ENCODE measurements at places on chromosomes 13 and 19. TPM values are rescaled to one million over a fixed set of nuclear protein-coding genes. Genes with fewer than 3 reads are reported as not detected.
A peak's percentile ranks its signal among the peaks of the same experiment; 100 is the strongest.

The LILRB1 gene
- not detected for total RNA-seq

The TTC9B gene
- not detected for total RNA-seq

GRCh38 chr13:81142306-81142999, 801.5 kb upstream of the SPRY2 start:
- DNase-seq, result no peak

DNA sequence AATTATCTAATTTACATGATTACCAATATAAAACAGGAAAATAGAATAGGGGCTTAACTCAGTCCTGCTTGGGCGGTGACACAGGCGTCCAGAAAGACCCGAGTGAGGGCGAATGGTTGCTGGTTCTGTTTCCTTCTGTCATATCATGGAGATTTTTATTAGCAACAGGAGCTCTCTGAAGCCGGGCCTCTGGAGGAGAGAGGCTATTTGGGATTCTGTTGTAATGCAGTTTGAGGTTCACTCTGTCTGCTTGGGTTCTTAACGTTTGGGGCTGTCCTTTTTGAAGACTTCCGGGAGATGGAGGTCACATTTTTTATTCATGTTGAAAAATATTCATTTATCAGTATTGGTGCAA, 115.7 kb upstream of the ZNF536 start:
- peak; percentile 52 for DNase-seq

- no peak for DNase-seq
Observed at GRCh38 chr13:26344980-26345379, 91.1 kb downstream of the CDK8 start.

GRCh38 chr13:20519875-20520274, 5.8 kb downstream of the CRYL1 start:
- DNase-seq, result no peak
